Germinal center (tissue), 1 donor: ENCODE measurements at places on chromosomes 5 and 9.

- DNase-seq, result no peak
Observed at GRCh38 chr5:94423411-94423810, 195.0 kb downstream of the KIAA0825 start.

DNA sequence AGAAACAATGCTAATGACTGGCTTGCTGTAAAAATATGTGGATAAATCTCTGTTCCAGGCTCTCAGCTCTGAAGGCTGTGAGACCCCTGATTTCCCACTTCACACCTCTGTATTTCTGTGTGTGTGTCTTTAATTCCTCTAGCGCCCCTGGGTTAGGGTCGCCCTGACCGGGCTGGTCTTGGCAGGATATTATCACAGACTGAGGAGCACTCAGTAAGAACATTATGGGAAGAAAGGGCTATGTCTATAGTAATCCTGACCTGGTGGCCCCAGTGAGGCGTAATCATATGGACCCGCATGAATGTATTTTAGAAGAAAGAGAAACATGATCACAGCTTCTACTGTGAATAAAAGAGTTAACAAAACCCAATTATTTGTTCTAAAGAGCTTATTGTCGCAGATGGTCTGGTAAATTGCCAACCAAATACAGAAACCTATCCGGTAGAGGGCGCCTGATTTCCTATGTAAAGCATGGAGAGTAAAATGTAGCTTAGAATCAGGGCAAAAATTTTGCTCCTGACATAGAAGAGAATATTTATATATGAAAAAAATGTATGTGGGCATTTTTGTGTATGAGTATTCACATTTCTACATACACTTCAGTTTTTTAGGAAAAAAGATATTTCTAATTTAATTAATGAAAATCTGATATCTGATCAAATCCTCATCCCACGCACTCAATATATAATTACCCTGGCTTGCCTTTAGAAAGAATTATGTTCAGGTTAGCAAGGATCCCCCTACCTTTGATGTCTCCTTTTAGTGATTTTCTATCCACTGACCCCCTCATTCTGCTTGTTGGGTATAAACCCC is 5.8 kb upstream of the IFNA1 start:
- DNase-seq, result peak; percentile 14

DNA sequence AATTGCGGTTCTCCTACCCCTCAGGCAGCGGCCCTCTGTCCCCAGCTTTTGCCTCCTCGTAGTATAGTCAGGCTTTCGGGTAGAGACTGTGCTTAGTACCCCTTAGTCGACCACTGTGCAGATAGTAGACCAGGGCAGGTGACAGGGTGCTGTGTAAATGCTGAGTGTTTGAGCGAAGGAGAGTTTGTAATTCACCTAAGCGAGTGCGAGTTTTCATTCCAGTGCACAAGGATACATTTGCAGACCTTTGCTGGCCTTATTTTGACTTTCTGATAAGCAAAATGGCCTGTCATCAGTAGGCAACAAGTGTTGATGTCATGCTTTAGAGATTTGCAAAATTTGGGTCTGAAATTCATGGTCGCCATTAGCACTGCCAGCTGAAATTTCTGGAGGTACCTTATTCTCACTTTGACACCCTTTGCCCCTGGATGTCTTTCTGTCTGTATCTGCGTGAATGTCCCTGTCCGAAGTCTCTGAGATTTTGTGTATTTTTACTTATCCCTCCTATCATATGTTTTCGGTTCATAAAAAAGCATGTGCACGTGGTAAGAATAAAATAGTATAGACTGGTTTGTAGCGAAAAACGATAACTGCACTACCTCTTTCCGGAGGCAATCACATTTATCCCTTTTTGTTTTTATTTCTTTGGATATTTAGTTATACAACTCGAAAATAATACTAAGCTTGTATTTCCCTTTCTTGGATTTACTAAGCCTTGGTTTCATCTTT is 1.9 kb downstream of the LMNB1 start:
- DNase-seq, result no peak

- DNase-seq, result no peak
Observed at GRCh38 chr5:151483176-151483575, 35.8 kb downstream of the SLC36A1 start.

- DNase-seq, result no peak
Observed at GRCh38 chr5:40599676-40600075, 80.0 kb upstream of the PTGER4 start.

GRCh38 chr9:97812247-97812543 is 40.8 kb upstream of the FOXE1 start:
- no peak for DNase-seq

GRCh38 chr9:20701060-20701459 is 17.0 kb downstream of the FOCAD start:
- no peak for DNase-seq

GRCh38 chr9:14445946-14446345 is 132.0 kb upstream of the NFIB start:
- no peak for DNase-seq

DNA sequence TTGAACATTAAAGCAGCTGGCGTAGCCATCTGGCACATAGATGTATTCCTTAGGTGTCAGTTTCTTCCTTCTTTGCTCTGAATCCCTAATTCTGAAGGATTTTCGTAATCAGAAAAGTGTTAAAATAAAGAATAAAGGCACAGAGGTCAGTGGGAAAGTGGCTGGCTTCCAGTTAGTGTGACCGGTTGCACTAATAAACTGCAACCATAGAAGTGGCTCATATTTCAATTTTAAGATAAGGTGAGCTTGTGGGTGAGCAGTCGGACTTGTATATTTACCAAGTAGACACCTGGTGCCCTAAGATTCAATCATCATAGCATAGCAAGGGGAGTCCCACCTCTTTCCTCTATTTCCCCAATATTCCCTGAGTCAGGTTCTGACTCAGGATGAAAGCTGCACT is 459.6 kb downstream of the ACTL7B start:
- DNase-seq, result no peak

DNA sequence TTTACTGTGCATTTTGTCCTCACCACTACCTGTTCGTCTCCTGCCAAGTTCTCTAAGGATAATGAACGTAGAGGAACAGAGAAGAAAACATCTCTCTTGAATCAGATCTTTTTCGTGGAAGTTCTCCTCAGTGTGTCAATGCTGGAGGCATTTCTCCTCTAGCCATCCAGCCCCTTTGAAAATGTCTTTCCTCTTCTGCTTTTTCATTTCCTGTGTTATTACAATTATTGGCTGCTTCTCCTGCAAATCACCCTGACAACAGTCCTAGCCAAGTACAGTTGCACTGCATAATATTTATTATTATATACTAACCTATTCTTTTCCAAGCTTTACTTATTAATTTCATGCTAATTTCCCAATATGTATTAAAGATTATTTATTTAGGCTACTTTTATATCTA is 61.8 kb upstream of the TRPM3 start:
- no peak for DNase-seq

GRCh38 chr5:96538808-96539250 is 105.8 kb upstream of the PCSK1 start:
- no peak for DNase-seq

DNA sequence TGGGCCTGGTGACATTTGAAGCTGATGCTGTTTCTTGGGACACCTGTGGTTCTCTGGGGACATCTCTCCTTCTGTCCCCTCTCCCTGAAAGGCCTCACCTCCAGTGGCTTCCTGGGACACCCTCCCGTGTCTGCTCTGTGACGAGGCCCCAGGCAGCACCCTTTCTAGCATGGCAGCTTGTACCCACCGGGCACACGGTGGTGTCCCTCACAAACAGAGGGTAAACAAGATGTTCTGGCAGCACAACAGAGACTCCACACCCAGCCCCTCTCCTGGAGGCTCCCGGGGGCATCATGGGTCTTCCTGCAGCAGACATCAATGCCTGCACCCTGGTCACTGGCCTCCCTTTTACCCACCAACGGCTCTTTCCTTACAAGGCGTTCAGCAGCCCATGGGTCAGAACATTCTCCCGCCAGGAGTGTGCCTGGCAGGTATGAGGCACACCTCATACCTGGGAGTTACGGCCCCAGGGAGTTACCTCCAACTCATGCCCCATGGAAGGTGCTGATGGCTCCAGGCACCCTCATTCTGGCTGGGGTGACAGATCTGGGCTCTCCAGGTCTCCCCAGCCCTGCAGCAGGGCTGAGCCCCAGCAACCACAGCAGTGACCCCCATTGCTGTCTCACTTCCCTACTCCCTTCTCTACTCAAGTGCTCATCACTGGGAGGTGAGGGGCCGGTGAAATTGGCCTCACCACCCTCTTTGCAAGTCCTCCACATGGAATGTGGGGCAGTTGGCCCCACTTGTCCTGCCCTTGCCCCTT is 51.1 kb downstream of the BARX1 start:
- DNase-seq, result no peak

DNA sequence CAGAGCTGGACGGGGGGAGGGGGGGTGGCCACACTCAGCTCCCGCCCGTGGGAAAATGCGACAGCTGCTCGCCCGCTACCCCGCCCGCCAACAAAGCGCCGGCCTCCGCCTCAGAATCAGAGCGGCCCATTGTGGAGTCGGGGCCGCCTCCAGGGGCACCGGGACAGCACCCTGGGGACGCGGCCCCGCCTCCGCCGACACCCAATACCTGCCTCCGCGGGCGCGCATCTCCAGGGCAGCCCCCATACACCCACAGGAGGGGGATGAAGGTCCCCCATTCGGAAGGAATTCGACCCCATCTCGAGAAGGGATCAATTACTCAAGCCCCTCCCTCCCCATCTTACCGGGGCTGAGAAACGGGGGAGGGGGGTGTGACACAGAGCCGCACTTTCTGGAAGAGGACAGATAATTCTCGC is 1.3 kb downstream of the NOTCH1 start:
- peak; percentile 54 for DNase-seq

DNA sequence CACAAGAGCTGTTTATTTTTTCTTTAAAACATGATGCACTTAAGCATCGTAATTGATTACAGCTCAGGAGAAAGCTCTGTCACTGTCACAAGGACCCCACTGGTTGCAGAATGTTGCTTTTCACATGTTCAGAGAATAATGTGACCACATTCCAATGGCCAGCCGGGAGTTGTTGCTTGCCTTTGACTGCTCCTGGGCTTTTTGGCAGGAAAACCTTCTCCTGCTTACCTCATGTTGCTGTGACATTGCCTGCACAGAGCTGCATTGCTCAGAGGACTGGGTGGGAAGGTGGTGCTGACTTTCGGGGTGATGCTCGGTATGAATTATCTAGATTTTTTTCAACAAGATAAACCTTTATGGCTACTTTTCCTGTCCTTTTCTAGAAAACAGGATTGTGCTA is 88.2 kb downstream of the PALM2AKAP2 start:
- DNase-seq, result no peak

GRCh38 chr5:165620394-165620793 is 2115.0 kb downstream of the MAT2B start:
- no peak for DNase-seq

GRCh38 chr9:83935276-83935935 is 14.2 kb upstream of the KIF27 start:
- DNase-seq, result no peak

GRCh38 chr5:134139377-134139851 is 24.9 kb downstream of the TCF7 start:
- no peak for DNase-seq

- DNase-seq, result no peak
Observed at GRCh38 chr5:172243302-172243701, 40.3 kb downstream of the UBTD2 start.

DNA sequence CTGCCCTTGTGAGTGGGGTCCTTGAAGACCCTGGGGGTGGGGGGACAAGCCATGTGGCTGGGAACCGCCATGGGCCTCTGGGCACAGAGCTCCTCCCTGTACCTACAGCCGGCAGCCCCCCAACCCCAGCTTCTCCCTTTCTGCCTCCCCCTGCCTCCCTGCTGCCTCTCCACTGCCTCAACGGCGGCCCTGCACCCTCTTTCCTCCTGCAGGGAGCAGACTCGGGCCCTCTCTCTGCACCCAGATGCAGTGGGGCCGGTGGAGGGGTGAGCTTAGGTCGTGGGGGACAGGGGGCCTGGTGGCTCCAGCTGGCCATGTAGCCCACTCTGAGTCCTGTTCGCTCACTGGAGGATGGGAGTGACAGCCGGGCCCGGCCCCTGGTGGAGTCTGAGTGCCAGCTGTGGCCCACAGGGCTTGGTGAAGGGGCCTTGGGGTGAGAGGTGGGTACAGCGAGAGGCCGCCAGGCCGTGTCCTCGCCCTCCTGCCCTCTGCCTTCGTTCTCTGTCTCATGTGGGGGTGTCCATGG is 139.3 kb upstream of the COL5A1 start:
- DNase-seq, result no peak

- no peak for DNase-seq
Observed at GRCh38 chr5:175025077-175025476, 300.7 kb downstream of the MSX2 start.

GRCh38 chr5:134803821-134804220 is 41.9 kb upstream of the C5orf24 start:
- DNase-seq, result no peak

GRCh38 chr5:73625944-73626811 is at the start of gene ARHGEF28:
ARHGEF28 (plus strand) TSS chr5:73626196; CDS start chr5:73684852, 58,656 bp downstream.
- peak; percentile 33 for DNase-seq

DNA sequence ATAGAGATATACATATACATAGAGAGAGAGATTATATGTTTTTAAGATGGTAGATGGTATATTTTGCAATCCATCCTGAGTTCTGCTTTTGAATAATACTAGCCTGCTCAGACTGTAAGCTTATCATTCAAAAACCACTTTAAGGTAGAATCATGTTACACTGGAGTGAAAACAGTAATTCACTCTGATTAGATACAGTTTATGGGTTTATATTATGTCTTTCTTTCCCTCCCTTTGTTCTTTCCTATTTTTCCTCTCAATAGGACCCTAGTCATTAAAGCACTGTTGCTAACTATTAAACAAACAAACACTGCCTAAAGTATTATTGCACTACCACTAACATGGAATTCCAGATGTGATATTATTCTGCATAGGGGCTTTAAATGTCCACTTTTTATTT is 202.0 kb downstream of the ADAMTSL1 start:
- no peak for DNase-seq

- DNase-seq, result no peak
Observed at GRCh38 chr5:137856916-137857862, 10.5 kb upstream of the MYOT start.

DNA sequence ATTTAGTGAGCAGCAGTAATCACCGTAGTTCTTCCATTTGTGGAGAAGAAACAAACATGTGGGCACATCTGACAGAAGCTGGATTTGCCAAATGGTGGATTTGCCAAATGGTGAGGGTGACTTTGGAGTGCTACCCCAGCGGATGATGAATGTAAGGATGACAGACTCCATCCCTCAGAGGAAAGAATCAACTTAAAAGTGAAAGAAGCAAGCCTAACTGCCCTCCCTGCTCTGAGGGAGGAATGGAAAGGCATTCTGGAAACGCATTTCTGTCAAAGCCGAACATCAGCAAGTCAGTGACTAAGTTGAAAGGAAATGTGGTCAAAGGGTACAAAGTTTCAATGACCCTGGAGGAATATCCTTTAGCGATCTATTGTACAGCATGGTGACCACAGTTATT is 143.5 kb downstream of the GPBP1 start:
- no peak for DNase-seq
